GM12864 (cell line): ENCODE measurements at places on chromosomes 13 and 19.

- DNase-seq, result no peak
These were observed 5.0 kb downstream of the PAK4 start for GRCh38 chr19:39130337-39131254.

DNA sequence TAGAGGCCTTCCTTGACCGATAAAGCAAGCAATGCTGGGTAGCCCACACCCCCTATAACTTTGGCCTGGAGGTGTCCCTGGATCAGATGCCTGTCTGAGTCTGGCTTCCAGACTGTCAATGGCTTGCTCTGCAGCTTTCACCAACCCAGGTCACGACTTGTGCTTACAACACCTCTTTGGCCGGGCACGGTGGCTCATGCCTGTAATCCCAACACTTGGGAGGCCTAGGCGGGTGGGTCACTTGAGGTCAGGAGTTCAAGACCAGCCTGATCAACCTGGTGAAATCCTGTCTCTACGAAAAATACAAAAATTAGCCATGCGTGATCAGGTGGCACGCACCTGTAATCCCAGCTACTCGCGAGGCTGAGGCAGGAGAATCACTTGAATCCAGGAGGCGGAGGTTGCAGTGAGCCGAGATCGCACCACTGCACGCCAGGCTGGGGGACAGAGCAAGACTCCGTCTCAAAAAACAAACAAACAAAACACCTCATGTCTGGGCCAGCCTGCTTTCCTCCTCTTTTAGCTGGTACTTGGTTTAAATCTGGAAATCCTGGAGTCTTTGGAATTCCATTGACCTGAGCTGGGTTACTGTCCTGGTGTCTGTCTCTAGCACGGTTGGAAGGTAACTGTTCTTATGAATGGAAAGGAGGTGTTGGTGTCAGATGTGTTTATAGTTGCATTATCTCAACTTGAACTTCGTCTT is 10.3 kb upstream of the GARRE1 start:
- DNase-seq, result no peak

GRCh38 chr19:35639321-35639639 is 2.3 kb upstream of the ETV2 start:
- DNase-seq, result no peak

DNA sequence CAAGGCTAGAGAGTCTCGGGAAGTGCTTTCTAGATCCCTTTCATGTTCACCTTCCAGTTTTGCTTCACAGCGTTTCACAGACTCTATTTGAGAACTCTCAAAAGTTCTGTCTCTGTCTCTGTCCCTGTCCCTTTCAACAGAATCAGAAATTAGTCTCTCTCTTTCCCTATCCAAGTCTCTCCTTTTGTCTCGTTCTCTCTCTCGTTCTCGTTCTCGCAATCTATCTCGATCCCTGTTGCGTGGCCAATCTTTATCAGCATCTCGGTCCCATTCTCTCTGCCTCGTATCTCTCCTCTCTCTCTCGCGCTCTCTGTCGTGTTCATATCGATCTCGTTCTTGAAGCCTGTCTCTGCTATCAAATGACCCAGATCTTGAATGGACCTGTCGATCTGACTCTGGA is 85.0 kb downstream of the ZC3H13 start:
- DNase-seq, result no peak

- DNase-seq, result no peak
These were observed 145.9 kb downstream of the NUFIP1 start for GRCh38 chr13:44843403-44843802.

GRCh38 chr13:97238432-97238831 is 16.3 kb downstream of the MBNL2 start:
- no peak for DNase-seq

- DNase-seq, result no peak
These were observed 135.7 kb downstream of the MIPEP start for GRCh38 chr13:23753458-23753857.

- DNase-seq, result no peak
These were observed 371.7 kb downstream of the RBM26 start for GRCh38 chr13:79034341-79034740.

DNA sequence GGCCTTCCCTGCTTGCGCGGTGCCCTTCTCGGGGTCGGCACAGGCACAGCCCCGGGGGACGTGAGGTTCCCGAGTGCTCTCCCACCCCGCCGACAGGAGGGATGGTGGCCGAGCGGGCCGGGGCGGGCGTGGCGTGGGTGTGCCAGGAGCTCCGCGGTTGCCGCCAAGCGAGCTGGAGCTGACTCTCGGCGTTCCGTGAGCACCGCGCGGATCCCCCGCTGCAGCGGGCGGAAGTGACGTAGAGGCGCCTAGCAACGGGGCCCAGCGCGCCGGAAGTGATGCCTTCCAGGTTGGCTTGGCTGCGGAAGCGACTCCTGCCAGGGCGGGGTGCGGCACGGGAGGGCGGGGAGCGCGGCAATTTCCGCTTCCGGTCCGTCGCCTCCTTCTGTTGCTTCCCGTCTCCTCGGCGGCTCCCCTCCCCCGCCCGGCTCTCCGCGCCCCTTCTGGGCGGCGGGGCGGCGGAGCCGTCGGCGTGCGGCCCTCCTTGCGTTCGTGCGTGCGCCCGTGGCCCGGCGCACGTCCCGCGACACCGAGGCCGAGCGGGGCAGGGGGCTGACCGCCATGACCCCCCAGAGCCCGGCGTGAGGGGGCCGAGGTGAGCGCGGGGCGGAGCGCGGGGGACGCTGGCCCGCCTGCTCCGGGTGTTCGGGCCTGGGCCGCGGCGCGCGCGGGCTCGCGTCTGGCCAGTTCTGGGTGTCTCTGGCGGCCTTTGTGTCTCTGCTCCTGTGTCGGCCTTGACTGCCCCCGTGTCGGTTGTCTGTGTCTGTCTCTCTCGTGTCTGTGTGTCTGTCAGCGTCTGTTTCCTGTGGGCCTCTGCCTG is at the start of gene EPN1:
Gene EPN1, plus strand, starts transcription at position 386 of the 820 bp plus-strand sequence. CDS start 3,402 bp downstream, outside the sequence.
- DNase-seq, result peak; percentile 89

GRCh38 chr13:50229960-50230661 is 214.9 kb downstream of the KCNRG start:
- DNase-seq, result no peak

GRCh38 chr19:54207983-54208783 is 7.5 kb downstream of the RPS9 start:
- DNase-seq, result peak; percentile 72

DNA sequence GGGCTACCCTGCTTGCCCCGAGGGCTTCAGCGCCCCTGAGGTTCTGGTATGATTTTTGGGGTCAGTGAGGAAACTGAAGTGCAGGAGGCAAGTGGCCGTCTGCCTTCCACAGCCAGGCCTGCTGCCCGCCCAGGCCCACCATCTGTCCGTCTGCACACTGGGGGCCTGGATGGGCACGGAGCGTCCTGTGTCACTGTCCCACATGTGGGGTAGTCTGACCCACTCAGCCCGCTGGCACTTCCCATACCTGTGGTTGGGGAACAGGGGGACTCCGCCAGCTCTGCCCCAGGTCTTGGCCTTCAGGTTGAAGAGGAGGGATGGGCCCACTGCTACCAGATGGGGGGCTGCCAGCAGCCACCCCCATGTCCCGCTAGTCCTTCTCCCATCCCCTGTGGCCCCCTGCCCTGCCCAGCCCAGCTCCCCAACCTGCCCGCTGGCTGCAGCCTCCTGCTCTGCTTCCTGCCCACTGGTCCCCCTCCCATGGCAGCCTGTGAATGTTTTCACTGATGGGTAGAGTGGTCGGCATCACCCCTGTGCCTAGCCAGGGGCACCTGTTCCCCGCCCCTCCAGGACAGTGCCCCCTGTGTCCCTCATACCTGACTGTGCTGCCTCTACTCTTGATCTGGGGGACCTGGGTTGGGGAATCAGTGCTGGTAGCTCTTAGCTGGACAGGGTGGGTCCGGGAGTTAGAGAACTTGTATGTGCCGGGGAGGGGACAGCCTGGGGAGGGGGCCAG is 9.5 kb downstream of the PIAS4 start:
- DNase-seq, result no peak

DNA sequence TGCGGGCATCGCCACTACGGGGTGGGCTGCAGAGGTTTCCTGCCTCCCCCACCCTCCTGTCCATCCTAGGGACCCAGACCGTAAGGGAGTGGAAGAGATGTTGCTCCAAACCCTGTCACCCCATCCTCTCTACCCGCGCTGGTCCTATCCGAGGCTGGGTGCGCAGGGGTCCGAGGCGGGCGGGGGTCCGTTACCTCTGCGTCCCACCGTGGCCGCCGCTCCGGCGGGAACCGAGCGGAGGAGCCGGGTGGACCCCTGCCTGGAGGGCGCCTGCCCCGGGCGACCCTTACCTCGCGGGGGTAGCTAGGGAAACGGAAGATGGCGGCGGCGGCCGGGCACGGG is at the start of gene DGKH:
Gene DGKH, plus strand, starts transcription at position 307 of the 342 bp plus-strand sequence. CDS start 126 bp downstream, outside the sequence.
- no peak for DNase-seq

- DNase-seq, result no peak
These were observed 11.1 kb downstream of the PTBP1 start for GRCh38 chr19:808423-808775.

GRCh38 chr13:89660752-89661151 is 1686.7 kb upstream of the MIR17HG start:
- no peak for DNase-seq

DNA sequence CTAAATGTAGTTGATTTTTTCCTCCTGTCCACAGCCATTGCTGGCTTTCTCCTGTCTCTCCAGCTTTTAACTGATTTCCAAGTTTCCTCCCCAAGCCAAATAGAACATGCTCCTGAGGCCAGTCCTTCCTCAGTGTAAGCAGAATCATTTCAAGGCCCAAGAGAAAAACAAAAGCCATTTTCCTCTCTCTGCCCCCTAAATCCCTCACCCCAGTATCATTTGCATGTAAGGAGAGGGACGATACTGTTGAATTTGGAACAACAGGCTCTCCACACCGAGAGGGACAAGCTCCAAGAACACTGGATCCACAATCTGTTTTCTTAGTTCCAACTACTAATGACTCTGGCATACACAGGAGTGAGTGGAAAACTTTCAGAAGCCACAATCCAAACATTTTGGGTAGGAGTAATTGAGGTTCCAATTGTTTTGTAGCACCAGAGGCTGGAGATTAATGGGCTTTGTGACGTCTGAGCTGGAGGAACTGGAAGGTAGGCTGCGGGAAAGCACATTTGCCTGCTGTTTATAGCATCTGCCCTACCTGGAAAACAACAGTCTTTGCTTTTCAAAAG is 156.8 kb downstream of the FLT1 start:
- no peak for DNase-seq

DNA sequence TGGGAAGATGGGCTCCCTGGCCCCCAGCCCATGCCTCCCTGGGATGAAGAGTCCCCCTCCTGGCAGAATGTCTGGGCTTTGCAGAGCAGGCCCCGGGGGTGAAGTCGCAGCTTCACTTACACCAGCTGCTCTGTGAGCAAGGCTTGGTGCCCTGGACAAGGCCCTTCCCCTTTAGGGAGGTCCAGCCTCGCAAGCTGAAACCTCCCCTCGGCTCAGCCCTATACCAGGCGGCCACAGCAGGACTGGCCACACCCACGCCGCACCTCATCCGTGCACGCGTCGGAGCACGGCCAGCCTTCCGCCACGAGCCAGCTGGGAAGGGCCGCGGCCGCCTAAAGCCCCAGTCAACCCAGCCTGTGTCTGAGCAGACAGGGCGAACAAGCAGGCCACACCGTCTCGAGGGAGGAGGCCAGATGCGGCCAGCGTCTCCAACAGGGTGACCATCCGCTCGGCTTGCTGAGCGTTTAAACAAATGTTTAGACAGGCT is 83.2 kb upstream of the MCF2L start:
- DNase-seq, result no peak

- DNase-seq, result peak; percentile 41
These were observed 6.3 kb downstream of the ARGLU1 start for GRCh38 chr13:106561551-106562170.

DNA sequence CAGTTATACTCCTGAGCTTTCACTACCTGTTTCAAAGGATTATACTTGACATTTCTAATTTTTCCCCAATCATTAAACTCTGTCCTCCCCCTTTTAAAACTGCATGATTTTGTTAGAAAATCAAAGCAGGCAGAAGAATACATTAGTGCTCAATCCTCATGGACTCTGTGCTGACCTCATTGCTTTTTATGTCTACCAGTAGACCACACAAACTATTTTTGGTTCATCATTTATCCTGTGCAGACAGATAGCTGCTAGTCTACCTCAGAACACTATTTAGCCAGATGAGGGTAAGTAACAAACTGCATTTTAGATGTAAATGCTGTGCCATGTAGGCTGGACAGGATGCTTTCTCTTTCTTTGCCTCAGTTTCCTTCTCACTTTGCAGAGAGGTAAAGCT is 235.9 kb downstream of the DCT start:
- no peak for DNase-seq

DNA sequence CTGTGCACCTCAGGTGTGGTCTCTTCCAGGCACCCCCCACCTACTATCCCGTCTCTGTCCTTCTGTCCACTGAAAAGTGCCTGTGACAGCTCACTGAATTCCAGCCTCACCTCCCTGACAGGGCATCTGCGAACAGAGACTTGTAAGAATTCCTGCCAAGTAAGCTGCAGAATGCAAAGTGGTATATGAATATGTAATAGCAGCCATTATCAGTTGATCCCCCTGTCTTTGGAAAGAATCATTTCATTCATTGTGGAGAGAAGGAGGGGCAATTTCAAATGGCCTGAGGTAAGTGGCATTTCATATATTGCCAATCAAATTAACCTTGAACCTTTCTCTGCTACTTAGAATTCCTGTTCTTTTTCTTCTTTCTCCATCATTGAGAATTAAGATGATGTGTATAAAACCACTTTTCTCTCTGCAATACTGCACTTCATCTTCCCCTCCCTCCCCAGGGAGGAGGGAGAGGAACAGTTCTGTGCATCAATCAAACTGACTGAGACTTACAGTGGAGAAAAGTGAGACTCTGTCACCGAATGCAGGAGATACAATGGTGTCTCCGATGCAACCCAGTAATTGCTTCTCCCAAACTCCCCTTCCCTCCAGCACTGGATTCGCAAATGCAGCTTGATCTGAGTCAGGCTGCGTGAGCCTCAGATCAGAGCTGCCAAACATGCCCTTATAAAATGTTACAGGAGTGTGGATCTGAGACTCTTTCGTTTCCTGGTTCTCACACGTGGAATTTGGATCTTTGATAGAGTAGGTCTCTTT is 91.7 kb downstream of the SLC10A2 start:
- DNase-seq, result no peak

GRCh38 chr13:39565036-39565949 is 37.7 kb downstream of the LHFPL6 start:
- no peak for DNase-seq

- no peak for DNase-seq
These were observed 440.5 kb downstream of the ITGBL1 start for GRCh38 chr13:101893021-101893420.

DNA sequence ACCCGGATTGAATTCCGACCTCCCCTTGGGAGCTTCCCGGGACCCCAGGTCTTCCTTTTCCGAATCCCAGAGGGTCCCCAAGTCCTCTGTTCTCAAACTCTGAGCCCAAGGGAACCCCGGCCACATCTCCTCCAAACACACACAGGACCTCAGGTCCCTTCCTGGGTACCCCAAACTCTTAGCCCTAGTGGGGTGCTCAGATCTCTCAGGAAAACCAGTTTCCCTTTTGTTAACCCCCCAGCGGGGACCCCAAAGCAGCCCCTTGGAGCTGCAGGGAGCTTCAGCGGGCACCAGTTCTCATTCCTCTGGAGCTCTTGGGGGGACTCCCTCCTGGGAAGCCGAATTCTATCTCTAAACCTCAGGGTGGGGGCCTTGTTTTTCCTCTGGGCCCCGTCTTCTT is 774 bp downstream of the CACNG6 start:
- DNase-seq, result no peak
